B cell (primary cell): ENCODE measurements at places on chromosomes 12 and 14.

DNA sequence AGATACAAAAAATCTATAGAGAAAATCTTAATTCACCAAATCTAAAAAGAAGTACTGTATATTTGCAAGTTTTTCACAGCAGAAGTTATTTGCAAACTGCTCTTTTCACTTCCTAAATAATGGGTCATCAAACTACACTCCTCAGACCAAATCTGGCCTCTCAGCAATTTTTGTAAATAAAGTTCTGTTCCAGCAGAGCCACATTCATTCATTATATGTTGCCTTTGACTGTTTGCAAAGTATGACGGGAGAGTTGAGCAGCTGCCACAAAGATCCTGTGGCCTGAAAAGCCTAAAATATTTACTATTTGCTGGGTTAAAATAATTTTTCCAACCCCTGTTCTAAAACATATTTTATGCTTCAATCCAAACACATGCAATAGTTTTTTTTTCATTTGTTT lies 1222.3 kb upstream of the SEL1L start:
- H3K36me3 ChIP-seq, result no peaks in the 10 kb centered on the region
- H3K27me3 ChIP-seq, result no peaks in the 10 kb centered on the region
- H3K27ac ChIP-seq, result no peak overlapping the region
- no peak overlapping the region for H3K4me3 ChIP-seq
- DNase-seq, result no peak

GRCh38 chr12:116537101-116537904 lies 21.9 kb upstream of the MAP1LC3B2 start:
- H3K4me1 ChIP-seq, result peaks cover 54% of the 10 kb centered on the region
- no peaks in the 10 kb centered on the region for H3K27me3 ChIP-seq
- H3K36me3 ChIP-seq, result no peaks in the 10 kb centered on the region
- no peak overlapping the region for H3K27ac ChIP-seq
- H3K4me3 ChIP-seq, result no peak overlapping the region
- DNase-seq, result peak; percentile 71

DNA sequence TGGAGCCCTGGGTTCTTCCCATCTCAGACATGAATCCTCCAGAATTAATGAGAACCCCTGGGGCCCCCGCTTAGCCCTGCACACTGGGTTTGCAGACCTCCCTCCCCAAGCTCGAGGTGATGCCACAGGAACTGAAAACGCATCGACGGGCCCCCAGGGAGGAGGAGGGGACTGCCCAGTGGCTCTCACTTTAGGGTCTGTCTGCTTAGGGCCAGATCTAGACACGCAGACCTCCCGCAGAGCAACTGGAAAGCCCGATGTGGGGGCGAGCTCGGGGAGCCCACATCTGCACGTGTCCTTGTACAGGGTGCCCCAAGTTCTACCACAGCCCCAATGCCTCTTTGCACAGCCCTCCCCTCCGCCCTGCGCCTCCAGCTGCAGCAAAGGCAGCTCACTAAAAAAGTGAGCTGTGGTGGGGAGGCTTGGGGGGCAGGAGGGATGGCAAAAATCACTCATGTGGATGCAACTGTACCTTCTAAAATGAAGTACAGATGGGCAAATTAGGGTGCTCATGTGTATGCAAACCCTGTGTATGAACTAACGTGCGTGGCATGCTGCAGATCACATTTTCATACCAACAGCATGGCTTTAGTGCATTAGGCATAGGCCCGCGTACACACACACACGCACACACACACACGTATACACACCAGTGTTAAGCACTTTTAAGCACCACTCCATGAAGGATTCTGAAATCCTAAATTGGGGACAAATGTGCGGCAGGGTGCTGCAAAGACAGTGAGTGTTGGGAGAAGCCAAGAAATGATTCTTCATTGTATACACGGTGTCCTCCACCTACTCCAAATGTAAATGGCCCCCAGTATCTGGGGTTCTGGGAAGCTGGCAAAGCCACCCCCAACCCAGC lies 99.9 kb upstream of the MAP1LC3B2 start:
- H3K4me1 ChIP-seq, result peaks cover 5% of the 10 kb centered on the region
- no peak overlapping the region for H3K4me3 ChIP-seq
- no peaks in the 10 kb centered on the region for H3K27me3 ChIP-seq
- DNase-seq, result peak; percentile 32
- no peak overlapping the region for H3K27ac ChIP-seq
- no peaks in the 10 kb centered on the region for H3K36me3 ChIP-seq

DNA sequence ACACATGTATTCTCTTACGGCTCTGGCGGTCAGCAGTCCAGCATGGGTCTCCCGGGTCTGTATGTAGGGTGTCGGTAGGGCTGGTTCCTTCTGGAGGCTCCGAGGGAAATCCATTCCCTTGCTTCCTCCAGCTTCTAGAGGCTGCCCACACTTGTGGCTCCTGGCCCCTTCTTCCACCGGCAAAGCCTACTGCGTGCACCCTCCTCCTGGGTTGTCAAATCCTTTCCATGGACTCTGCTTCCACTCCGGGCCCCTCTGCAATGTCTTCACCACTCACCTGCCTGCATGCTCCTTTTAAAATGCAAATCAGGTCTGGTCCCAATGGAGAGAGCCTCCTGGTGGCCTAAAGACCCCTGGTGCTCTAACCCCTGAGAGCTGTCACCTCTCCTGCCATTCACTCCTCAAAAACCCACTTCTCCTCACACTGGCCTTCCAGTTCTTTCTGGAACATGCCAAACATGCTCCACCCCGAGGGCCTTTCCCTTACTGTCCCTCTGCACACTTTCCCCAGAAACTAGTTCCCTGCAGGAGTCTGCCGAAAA lies 108.5 kb downstream of the DICER1 start:
- H3K36me3 ChIP-seq, result no peaks in the 10 kb centered on the region
- no peak for DNase-seq
- no peak overlapping the region for H3K27ac ChIP-seq
- H3K4me1 ChIP-seq, result no peaks in the 10 kb centered on the region
- no peak overlapping the region for H3K4me3 ChIP-seq

GRCh38 chr14:63656194-63656593 lies 14.5 kb upstream of the WDR89 start:
- H3K4me3 ChIP-seq, result no peak overlapping the region
- H3K27ac ChIP-seq, result no peak overlapping the region
- H3K27me3 ChIP-seq, result no peaks in the 10 kb centered on the region
- no peaks in the 10 kb centered on the region for H3K36me3 ChIP-seq
- peaks cover 5% of the 10 kb centered on the region for H3K4me1 ChIP-seq
- no peak for DNase-seq

DNA sequence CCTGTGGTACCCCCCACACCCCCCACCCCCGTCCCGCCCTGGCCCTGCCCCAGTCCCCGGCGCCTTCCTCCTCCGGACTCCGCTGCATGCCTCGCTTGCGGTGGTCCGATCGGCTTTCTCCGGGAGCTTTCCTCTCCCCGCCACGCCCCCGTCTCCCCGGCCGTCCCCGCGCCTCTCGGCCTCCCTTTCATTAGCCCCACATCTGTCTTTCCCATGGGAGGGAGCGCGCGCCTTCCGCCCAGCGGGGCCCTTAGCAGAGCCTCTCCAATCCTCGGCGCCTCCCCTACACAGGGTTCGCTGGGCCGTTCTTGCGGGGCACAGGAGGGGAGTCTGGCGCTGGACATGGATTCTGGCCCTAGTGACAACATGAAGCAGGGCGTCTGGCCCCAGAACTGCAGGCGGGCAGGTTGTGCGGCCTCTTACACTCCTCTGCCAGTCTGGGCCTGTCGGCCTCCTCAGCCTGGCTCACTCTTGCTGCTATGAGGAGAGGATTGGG lies 1.5 kb upstream of the EFS start:
- H3K4me3 ChIP-seq, result no peak overlapping the region
- H3K36me3 ChIP-seq, result no peaks in the 10 kb centered on the region
- H3K4me1 ChIP-seq, result no peaks in the 10 kb centered on the region

GRCh38 chr12:113091506-113091905 lies 35.0 kb downstream of the DTX1 start:
- H3K27ac ChIP-seq, result peak overlapping the region; percentile 62
- H3K36me3 ChIP-seq, result no peaks in the 10 kb centered on the region
- H3K4me3 ChIP-seq, result no peak overlapping the region
- DNase-seq, result no peak

GRCh38 chr14:74612350-74613021 lies 449 bp upstream of the LTBP2 start:
- no peak overlapping the region for H3K27ac ChIP-seq
- H3K4me1 ChIP-seq, result peaks cover 36% of the 10 kb centered on the region
- peak; percentile 91 for DNase-seq
- no peaks in the 10 kb centered on the region for H3K36me3 ChIP-seq

DNA sequence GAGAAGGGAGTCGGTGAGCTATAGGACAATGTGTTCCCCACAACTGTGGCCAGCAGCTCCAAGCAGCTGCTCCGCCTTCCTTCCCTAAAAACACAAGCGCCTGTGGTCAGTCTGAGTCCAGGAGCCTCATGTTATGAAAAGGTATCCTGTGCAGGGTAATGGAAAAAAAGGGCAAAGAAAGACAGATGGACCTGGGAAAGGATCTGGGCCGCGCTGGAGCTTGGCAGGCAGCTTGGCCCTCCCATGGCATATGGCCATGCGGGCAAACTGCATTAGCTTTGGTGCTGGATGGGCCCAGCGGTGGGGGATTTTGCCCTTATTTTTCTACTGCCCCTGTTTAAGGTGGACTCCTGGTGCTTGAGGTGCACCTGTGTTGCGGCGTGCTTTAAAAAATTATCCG lies 23.7 kb upstream of the CHST11 start:
- no peaks in the 10 kb centered on the region for H3K4me1 ChIP-seq
- no peaks in the 10 kb centered on the region for H3K27me3 ChIP-seq
- DNase-seq, result no peak
- no peaks in the 10 kb centered on the region for H3K36me3 ChIP-seq

DNA sequence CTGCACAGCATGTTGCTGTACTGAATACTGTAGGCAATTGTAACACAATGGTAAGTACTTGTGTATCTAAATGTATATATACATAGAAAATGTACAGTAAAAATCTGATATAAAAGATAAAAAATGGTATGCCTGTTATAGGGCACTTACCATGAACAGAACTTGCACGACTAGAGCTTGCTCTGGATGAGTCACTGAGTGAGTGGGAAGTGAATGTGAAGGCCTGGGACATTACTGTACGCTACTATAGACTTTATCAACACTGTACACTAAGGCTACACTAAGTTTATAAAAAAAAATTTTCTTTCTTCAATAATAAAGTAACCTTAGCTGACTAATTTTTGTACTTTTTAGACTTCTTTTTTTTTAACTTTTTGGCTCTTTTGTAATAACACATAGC lies 24.2 kb upstream of the NEDD1 start:
- H3K27ac ChIP-seq, result no peak overlapping the region
- no peaks in the 10 kb centered on the region for H3K4me1 ChIP-seq
- H3K4me3 ChIP-seq, result no peak overlapping the region
- H3K36me3 ChIP-seq, result no peaks in the 10 kb centered on the region
- no peaks in the 10 kb centered on the region for H3K27me3 ChIP-seq
- no peak for DNase-seq

GRCh38 chr14:34009956-34010355 lies 59.1 kb upstream of the EGLN3 start:
- H3K4me3 ChIP-seq, result no peak overlapping the region
- H3K36me3 ChIP-seq, result no peaks in the 10 kb centered on the region

DNA sequence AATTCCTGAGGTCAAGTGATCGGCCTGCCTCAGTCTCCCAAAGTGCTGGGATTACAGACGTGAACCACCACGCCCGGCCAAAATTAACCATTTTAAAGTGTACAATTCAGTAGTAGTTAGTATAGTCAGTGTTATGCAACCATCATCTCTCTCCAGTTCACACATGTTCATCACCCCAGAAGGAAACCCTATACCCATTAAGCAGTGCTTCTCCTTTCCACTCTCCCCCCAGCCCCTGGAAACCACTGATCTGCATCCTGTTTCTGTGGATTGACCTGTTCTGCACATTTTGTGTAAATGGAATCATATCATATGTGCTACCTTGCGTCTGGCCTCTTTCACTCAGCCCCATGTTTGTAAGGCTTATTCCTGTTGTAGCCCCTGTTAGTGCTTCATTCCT lies 52.2 kb downstream of the PHETA1 start:
- H3K27me3 ChIP-seq, result peaks cover 10% of the 10 kb centered on the region
- H3K4me1 ChIP-seq, result peaks cover 5% of the 10 kb centered on the region
- no peak for DNase-seq
- H3K36me3 ChIP-seq, result no peaks in the 10 kb centered on the region

- H3K27ac ChIP-seq, result no peak overlapping the region
- peaks cover 35% of the 10 kb centered on the region for H3K36me3 ChIP-seq
- H3K4me1 ChIP-seq, result peaks cover 3% of the 10 kb centered on the region
- no peak overlapping the region for H3K4me3 ChIP-seq
These were observed 6.8 kb upstream of the UNC119B start for GRCh38 chr12:120703311-120703942.

GRCh38 chr12:27343255-27344000 lies 10.8 kb downstream of the BMAL2 start:
- DNase-seq, result no peak
- no peaks in the 10 kb centered on the region for H3K4me1 ChIP-seq
- H3K27ac ChIP-seq, result no peak overlapping the region
- H3K27me3 ChIP-seq, result no peaks in the 10 kb centered on the region
- H3K4me3 ChIP-seq, result no peak overlapping the region
- H3K36me3 ChIP-seq, result no peaks in the 10 kb centered on the region

- H3K4me1 ChIP-seq, result peaks cover 3% of the 10 kb centered on the region
- DNase-seq, result peak; percentile 51
- H3K4me3 ChIP-seq, result peak overlapping the region; percentile 98
- H3K27ac ChIP-seq, result peak overlapping the region; percentile 51
- H3K27me3 ChIP-seq, result no peaks in the 10 kb centered on the region
- H3K36me3 ChIP-seq, result no peaks in the 10 kb centered on the region
These were observed 6.1 kb upstream of the PSMA3 start for GRCh38 chr14:58238252-58239243.

DNA sequence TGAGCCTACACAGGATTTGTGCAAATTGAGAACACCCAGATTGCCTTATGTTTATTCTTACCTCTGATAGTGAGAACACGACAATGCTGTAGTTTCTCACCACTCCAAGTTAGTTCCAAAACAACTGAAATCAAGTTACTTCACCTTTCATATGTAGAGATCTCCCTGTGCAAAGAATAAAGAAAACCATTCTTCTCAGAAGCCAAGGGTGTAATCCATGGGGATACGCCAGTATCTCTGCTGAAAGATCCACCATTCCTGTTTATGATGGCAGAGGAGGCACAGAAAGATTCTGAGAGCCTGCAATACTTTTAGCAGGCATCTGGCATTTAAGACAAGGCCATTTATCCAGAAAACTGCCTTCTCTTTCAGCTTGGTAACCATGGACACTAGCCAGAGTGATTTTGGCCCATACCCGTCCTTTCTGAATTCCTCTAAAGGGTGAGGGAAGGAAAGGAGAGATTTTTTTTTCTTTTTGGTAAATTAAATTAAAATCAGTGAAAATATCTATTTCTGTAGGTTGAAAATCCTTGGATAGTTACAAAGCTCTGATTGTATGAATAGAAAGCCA lies 355.4 kb upstream of the FAR2 start:
- no peaks in the 10 kb centered on the region for H3K27me3 ChIP-seq
- H3K27ac ChIP-seq, result no peak overlapping the region
- no peak for DNase-seq
- no peak overlapping the region for H3K4me3 ChIP-seq
- no peaks in the 10 kb centered on the region for H3K36me3 ChIP-seq
- H3K4me1 ChIP-seq, result no peaks in the 10 kb centered on the region
